ENCODE measurements at places on chromosomes 12 and 14.

- no peak for DNase-seq
Measured at GRCh38 chr14:88075269-88075981, 70.5 kb downstream of the GPR65 start.

DNA sequence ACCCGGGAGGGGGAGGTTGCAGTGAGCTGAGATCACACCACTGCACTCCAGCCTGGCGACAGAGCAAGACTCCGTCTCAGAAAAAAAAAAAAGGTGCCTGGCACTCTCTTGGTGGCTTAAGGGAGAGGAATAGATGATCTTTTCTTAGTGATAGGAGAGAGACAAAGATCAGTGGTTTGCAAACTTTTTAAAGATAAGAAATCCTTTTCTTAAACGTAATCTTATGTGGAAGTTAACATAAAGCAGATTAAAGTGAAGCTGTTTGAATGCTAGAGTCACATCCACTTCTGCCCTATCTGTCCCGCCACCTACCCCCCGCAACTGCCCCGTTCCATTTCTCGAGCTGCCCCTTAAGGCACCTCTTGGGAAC is 6.3 kb upstream of the NINJ2 start:
- DNase-seq: no peak

GRCh38 chr14:33657476-33657875 is 293.4 kb downstream of the EGLN3 start:
- DNase-seq: no peak

- DNase-seq: peak; percentile 35
Measured at GRCh38 chr14:92651758-92652406, 96.5 kb downstream of the LGMN start.

DNA sequence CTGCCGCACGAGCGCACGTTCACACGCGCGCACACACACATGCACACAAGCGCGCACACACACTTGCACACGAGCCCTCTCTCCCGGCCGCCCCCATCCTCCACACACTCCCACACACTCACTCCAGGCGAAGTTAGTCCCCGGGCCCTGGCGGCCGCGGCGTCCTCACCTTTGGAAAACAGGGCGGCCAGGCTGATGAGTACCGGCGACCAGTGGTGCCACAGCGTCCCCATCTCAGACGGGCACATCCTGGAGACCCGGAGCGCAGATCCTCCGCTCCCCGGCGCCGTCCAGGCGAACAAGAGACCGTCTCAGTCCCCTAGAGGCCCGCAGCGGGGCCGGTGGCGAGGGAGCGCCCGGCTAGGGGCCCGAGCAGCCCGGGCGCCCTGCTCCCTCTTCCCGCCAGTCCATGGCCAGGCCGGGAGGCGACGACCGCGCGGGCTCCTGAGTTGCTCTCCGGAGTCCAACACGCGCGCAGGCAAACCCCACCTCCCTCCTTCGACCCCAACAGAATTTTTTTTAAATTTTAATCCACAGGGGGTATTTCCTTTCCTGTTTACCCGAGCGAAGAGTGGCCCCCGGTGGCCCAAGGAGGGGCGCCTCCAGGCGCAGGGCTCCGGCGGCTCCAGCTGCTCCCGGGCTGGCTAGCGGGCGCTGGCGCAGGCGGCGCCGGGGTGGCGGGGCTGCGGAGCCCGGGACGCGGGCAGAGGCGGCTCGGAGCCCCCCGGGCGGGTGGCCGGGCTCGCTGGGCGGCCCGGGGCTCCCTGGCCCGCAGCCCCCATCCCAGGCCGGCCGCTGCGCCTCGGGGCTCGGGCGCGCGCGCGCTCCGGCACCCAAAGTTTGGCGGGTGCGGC is 506 bp downstream of the TMEM132D start:
- DNase-seq: no peak

GRCh38 chr14:68364792-68365192 is 428.1 kb downstream of the ZFP36L1 start:
- DNase-seq: no peak

- no peak for DNase-seq
Measured at GRCh38 chr14:54169254-54169924, 212.8 kb upstream of the BMP4 start.

- DNase-seq: no peak
Measured at GRCh38 chr12:125786143-125786542, 720.9 kb downstream of the AACS start.

DNA sequence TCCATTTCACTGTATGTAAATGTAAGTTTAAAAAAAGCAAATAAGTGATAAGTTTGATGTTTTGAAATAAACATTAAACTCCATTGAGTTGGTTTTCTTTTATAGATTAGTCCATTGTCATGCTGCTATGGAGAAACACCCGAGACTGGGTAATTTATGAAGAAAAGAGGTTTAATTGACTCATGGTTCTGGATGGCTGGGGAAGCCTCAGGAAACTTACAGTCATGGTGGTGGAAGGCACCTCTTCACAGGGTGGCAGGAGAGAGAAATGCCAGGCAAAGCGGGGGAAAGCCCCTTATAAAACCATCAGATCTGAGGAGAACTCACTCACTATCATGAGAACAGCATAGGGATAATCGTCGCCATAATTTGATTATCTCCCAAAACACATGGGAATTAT is 48.4 kb upstream of the OXA1L start:
- no peak for DNase-seq

GRCh38 chr14:105070760-105071137 is 5.5 kb upstream of the GPR132 start:
- DNase-seq: no peak

DNA sequence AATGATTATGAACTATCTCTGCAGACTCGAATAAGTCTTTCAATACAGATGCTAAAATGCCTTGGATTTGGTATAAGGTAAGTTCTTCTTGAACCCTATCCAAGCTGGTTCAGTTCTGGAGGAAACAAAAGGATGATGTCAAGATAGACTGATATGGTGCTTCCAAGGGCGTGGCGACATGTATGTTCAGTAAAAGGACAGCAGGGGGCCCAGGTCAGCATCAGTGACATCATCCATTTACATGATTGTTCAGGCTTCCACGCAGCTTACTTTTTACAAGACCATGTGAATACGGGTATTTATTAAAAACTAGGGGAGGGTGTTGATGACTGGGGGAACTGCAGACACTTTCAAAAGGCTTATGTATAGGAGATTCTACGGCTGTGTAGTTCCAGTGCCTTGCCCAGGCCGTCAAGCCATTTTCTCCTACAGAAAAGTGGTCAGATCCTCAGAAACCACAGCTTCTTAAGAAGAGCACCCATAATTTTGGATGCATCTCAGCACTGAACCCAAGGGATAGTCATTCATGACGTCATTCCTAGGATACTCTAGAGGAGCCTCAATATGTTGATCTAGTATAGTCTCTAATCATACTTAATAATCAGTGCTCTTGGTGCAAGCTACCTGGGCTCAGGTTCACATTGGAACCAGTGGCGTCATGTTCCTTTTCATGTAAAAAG is 527.7 kb downstream of the FUT8 start:
- DNase-seq: no peak

GRCh38 chr14:33978892-33979612 is 28.2 kb upstream of the EGLN3 start:
- no peak for DNase-seq

- no peak for DNase-seq
Measured at GRCh38 chr14:24377657-24378056, 9.7 kb downstream of the NFATC4 start.

- DNase-seq: no peak
Measured at GRCh38 chr14:101561145-101561896, at the start of gene DIO3. Gene DIO3 (plus strand): TSS chr14:101561495.

- no peak for DNase-seq
Measured at GRCh38 chr12:95963096-95963495, 20.0 kb downstream of the AMDHD1 start.

DNA sequence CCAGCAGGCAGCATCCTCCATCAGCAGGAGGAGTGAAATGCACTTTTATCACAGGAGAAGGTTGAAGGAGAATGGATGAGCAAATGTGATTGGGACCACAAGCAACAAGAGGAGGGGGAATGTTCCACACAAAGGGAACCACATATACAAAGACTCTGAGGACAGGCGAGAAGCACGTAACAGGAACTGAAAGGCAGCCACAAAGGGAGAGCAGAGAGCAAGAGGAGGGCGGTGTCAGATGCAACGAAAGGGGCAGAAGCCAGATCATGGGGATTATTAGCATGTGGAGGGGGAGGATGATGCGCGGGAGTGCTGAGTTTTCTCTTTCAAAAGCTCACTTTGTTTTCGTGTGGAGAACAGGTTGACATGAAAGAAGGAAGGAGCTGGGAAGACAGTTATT is 241.1 kb downstream of the SPTSSA start:
- DNase-seq: no peak

- DNase-seq: no peak
Measured at GRCh38 chr14:90726656-90727055, 89.6 kb downstream of the TTC7B start.

DNA sequence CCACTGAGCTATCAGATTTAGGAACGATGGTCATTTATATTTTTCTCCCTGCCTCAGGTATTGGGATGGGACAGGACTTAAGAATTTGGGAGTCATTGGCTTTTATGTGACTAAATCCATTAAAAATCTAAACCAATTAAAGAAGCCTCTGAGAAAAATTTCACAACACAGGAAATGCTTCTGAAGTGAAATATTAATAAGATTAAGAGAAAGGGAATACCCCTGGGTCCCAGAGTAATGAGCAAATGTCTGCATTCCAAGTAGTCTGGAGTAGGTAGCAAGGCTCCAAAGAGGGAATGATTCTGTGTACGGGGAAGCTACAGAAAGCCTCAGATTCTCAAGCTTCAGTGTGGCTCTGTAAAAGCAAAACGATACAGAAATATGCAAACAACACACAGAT is 707 bp upstream of the MED6 start:
- no peak for DNase-seq

GRCh38 chr12:101186291-101186690 is 23.7 kb downstream of the SLC5A8 start:
- DNase-seq: no peak

- DNase-seq: no peak
Measured at GRCh38 chr12:26786491-26786864, 46.5 kb downstream of the ITPR2 start.

DNA sequence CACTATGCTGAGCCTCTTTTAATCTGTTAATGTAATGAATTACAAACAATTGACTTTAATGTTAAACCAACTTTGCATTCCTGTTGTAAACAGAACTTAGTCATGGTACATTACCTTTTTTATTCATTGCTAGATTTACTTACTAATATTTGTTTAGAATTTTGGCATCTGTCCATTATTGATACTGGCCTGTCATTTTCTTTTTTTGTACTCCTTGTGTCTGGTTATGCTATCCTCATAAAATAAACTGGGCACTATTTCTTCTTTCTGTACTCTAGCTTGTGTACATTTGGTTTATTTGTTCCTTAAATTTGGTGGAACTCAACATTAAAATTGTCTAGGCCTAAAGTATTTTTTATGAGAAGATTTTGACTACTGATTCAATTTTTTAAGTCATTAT is 32.1 kb downstream of the SPATA7 start:
- DNase-seq: no peak

DNA sequence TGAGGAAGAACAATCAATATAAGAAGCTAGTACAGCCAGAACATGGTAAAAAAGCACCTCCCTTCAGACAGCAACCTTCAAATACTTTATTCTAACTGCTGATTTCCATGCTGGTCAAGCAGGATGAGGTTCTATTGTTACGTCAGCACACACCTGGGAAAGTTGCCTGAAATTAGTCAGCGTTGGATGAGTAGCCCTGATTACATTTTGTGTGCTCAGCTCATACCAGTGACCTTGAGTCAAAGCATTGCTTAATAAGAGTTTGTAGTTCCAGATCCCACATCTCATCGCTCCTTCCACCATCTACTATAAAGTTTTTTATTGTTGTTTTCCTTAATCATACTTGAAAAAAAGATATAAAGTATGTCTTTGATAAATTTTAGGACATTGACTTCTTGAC is 361.5 kb downstream of the EGLN3 start:
- DNase-seq: no peak

DNA sequence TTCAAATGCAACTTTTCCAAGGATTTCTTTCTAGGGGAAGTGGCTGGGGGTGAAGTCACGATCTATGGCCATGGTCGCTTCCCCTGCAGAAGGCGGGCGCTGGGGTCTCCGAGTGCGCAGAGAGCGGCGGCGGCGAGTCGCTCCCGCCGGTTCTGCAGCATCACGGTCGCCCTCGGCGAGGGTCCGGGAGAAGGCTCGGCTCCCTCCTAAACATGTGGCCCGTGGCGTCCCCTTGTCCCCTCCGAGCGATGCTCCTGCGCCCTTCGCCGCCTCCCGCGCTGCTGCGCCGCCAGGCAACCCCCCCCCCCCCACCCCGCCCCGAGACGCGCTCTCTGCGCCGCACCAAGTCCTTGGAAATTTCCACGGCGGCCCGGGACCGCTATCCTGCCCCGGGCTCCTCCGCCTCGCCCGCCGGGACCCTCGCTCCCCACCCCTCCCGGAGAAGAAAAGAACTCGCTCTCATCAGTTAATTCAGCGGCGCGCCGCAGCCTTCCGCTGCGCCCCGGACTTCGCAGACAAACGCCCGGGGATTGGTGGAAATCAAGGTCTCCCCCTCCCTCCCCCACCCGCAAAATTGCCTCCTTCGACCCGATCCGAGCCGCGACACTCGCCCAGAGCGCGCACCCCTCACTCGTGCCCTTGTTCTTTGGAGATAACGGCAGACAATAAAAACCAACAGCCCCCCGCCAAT is at the start of gene ST8SIA1:
Gene ST8SIA1, minus strand, starts transcription at position 298 of the 691 bp plus-strand sequence. CDS start 475 bp downstream, outside the sequence.
- DNase-seq: peak; percentile 44

GRCh38 chr14:33794791-33795305 is 156.0 kb downstream of the EGLN3 start:
- DNase-seq: no peak

GRCh38 chr12:46461459-46461858 is 88.9 kb upstream of the SLC38A2 start:
- no peak for DNase-seq

GRCh38 chr12:122964439-122965257 is 1.6 kb downstream of the ABCB9 start:
- DNase-seq: no peak

GRCh38 chr14:34180434-34180833 is 229.6 kb upstream of the EGLN3 start:
- DNase-seq: no peak

DNA sequence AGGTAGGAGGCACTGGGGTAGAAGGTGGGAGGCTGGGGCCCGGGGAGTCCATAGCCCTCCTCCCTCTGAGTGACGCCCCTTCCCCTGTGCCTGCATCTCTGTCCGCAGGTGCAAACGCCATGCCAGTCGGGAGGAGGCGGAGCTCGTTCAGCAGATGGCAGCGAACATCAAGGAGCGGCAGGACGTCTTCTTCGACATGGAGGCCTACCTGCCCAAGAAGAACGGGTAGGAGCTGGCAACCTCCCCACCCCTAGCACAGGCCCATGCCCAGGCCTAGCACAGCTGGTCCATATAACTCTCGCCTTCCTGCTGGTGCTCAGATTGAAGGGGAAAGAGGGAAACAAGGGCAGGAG is 35.6 kb downstream of the TMEM120B start:
- no peak for DNase-seq

GRCh38 chr14:51873221-51873893 is 12.9 kb downstream of the GNG2 start:
- DNase-seq: no peak

- no peak for DNase-seq
Measured at GRCh38 chr12:33586576-33586975, 147.0 kb upstream of the SYT10 start.
